GM12865 (cell line): ENCODE measurements at places on chromosomes 7 and 10.

GRCh38 chr7:115831371-115831770 lies 199.2 kb downstream of the TFEC start:
- no peak for DNase-seq

- no peak for DNase-seq
These were observed 207.9 kb downstream of the PLXNA4 start for GRCh38 chr7:132368246-132368900.

- no peak for DNase-seq
These were observed 8.5 kb upstream of the METTL27 start for GRCh38 chr7:73850781-73851207.

GRCh38 chr7:106770191-106770590 lies 94.9 kb upstream of the PIK3CG start:
- DNase-seq: no peak

- DNase-seq: no peak
These were observed 42.2 kb downstream of the POLL start for GRCh38 chr10:101545898-101546297.

GRCh38 chr10:119325131-119325530 lies 117.8 kb downstream of the GRK5 start:
- DNase-seq: no peak

- DNase-seq: no peak
These were observed 380.2 kb downstream of the EXOC4 start for GRCh38 chr7:133633055-133633454.
